Stimulated activated CD4-positive, alpha-beta T cell treated with anti-CD3 and anti-CD28 coated beads, Interleukin-1b, Interleukin-23, amount 100 ng/mL, for 4 hours (primary cell): ENCODE measurements at places on chromosomes 5 and 9.

DNA sequence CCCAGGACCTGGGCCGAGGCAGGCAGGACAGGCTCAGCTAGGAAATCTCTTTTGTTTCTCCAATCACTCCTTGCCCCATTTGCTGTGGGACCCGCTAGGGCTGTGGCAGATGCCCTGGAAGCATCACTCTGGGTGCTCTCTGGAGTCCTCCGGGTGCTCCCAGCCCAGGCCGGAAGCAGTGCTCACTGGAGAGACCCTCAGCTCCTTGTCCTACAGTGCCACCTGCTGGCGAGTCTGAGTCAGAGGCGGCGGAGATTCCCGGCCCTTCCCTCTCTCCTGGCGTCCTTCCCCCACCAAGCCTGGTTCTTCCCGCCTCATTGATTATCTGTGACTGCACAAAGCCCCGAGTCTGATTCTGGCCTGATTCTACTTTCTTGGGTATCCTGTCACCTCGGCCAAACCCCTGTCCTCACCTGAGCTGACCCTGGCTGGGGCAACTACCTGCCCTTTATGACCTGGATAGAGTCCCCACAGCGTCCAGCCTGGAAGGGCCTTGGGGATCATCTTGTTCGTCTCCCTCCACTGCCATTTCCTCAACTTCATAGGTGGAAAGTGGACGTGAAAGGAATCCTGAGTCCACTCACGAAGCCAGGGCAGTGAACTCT, 7.3 kb upstream of the BARHL1 start:
- no peak for DNase-seq

DNA sequence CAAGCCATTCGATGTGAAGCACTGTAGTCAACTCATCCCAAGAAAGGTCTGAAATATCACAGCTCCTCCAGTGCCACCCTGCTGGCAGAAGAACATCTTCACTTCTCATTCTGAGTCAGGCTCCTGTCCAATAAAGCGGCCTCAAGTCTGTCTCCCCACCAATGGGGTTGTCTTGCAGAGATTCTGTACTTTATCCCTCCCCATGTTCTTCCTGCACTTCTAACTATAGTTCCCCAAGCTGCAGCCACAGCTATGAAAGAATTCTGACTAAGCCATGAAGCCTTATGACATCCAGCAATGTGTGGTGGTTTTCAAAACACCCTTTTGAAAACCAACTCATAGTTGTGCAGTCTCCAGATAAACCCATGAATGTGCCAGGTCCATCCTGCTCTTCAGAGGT, 6.8 kb downstream of the MACROH2A1 start:
- no peak for DNase-seq

GRCh38 chr5:148147415-148147814, 20.9 kb upstream of the SPINK14 start:
- DNase-seq, result no peak

DNA sequence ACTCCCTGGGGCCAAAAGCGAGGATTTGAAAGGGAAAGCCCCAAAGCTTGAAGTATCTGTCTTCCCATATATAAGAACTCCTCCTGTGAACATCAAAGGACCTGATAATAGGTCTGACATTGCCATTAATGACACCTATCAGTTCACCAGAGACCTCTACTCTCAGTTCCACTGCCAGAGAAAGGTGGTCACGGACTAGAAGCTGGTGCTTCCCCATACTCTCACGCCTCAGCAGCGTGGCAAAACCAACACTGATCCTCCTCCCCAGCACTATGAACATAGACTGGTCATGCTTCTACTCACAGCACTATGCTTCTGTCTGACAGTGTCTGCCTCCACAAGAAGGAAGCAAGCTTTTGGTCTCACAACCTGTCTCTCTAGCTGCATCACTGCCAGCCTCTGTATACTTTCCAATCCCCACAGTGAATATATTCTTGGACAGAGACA, 37.9 kb downstream of the NRG2 start:
- DNase-seq, result no peak

DNA sequence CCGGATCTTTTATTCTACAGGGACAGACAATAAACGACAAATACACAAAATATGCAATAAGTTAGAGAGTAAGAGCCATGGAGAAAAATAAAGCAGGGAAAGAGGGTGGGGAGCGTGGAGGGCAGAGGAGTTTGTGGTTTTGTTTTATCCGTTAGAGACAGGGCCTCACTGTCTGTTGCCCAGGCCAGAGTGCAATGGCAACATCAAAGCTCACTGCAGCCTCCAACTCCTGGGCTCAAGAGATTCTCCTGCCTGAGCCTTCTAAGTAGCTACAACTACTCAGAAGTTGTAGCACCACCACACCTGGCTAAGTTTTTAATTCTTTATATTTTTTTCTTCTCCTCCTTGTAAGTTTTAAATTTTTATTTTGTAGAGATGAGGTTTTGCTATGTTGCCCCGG, 54.5 kb upstream of the CTNNA1 start:
- DNase-seq, result no peak

- DNase-seq, result no peak
Measured at GRCh38 chr5:94181895-94182294, 436.5 kb downstream of the KIAA0825 start.

- no peak for DNase-seq
Measured at GRCh38 chr9:31847963-31848362, 536.5 kb upstream of the ACO1 start.

DNA sequence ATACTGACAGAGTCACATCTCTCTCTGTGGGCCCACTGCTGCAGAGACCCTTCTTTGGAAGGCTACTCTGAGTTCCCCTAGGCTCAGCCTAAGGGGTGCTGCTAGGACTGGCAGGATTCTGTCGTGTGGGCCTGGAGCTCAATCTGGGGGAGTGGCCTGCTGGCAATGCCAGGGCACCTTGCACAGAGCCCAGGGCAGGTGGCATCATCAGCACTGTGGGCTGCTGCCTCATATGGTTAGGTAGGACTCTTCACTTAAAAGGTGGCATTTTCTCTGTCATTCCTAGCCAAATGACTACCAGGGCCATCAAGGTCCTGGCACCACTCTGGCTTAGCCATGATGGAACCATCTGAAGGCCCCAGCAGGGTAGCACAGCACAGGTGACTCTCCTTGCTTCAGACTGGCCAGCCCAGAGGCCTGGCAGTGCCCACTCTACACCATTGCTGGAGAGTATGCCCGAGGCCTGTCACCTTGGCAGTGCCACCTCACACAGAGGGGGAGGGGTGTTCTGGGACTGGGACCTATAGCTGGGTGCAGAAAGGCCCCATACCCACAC, 21.9 kb downstream of the PITX1 start:
- no peak for DNase-seq

DNA sequence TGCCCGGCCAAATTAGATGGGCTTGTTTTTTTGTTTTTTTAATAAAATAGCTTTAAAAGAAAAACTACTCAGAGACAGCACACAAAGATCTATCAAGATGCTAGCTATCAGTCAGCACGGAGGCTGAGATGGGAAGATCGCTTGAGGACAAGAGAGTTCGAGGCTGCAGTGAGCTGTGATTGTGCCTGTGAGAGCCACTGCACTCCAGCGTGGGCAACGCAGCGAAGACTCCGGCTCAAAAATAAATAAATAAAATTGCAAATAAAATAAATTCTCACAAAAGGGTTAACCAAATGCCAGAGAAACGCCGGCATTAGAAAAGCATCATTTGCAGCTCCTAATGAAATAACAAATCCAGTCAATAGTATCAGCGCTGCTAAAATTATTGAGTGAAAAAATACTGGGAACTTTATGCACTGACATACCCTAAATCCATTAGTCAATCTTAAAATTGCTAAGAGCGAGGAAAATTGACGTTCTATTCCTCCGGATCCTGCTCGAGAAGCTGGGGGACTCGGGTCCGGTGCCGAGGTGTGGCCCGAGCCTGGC, 681 bp downstream of the CPLANE1 start:
- no peak for DNase-seq

- DNase-seq, result no peak
Measured at GRCh38 chr5:106392766-106393165, 1278.0 kb downstream of the EFNA5 start.

DNA sequence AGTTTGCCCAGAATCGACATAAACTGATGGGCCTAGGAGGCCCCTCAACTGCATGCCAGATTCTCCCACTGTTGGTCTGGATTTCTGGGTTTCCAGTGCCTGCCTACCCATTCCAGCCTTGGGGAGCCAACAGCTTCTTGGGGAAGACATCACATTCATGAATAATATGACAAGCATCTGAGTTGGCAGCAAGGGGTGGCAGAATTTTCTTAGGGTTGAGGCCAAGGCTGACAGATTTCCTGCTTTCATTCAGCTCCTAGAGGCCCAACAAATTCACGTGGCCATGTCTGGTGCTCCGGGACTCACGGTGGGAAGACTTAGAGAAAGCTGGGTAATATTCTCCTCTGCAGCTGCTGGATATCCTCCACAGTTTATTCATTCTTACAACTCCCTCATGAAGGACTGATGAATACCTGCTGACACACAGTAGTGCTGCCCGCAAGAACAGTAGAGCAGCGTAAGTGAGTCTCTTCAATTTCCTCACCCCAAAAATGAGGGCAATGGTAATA, 305.0 kb upstream of the TNC start:
- DNase-seq, result no peak

- peak; percentile 35 for DNase-seq
Measured at GRCh38 chr9:136671646-136672430, 9.1 kb downstream of the EGFL7 start.

DNA sequence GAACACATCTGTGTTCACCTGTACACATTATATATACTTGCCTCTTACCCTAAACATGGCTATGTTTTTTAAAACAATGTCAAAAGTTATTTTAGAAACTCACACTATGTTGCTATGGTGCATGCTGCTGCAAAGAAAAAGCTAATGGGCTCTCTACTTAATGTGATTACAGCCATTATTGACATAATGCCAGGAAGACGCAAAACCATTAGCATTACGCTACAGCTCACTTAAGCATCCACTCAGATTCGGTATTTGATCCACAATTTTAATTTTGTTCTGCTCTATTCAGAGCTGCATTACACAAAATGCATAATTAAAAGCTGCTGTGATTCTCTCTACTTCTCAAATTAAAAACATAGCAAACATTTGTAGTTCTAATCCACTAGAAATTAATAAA, 395.2 kb downstream of the BNC2 start:
- no peak for DNase-seq

DNA sequence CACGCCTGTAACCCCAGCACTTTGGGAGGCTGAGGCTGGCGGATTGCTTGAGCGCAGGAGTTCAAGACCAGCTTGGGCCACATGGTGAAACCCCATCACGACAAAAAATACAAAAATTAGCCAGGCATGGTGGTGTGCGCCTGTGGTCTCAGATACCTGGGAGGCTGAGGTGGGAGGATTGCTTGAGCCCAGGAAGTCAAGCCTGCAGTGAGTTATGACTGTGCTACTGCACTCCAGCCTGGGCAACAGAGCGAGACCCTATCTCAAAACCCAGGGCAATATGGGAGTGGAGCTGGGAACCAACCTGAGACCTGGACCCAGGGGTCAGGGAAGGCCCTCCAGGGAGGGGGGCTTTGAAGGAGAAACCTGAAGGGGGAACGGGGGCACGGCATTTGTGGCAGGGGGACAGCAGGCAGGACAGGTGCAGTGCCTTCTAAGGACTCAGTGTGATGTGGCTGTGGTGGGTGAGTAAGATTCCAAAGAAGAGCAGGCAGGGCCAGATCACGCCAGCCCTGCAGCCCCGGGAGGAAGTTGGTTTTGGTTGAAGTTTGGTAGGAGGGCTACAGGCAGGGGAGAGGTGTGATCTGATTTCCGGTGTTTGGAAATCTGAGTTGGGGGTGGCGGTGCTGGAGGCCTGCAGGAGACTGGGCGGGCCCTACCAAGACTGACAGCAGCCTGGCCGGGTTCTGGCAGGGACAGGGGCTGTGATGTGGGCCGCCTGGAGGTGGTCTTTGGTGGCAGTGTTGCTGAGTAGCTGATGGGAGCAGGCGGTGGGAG, 46.2 kb downstream of the NTNG2 start:
- DNase-seq, result no peak

- DNase-seq, result no peak
Measured at GRCh38 chr5:174118823-174119467, 73.4 kb downstream of the NSG2 start.

DNA sequence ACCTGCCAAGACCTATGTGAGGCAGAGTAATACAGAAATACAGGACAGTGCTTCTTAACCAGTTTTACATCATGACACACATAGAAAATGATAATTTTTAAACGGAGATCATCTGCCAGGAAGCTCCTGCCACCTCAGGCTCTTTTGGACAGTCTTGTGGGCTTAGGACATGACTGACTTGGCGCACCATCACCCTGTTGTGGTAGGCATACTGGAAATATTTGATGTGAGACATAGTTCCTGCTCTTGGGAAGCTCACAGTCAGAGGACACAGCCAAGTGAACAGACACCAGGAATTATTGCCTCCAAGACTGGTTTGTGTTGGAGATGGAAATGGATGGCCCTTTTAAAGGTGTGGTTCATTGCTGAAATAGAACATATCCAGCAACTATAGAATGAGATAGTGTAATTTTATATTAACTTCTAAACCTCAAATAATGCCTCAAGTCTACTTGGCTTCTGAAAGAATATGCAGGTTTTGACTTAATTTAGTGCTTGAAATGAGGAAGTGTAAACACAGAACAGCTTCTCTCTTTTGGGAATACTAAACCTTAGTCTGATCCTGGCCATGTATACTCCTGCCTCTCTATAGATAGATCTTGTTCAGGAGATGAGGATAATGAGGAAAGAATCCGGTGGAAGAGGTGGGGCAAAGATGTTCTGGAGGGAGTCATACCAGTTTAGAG, 19.7 kb downstream of the CPEB4 start:
- DNase-seq, result no peak

GRCh38 chr9:115210699-115211098, 92.7 kb upstream of the TNC start:
- DNase-seq, result no peak

GRCh38 chr9:6414247-6414641, 1.2 kb downstream of the UHRF2 start:
- DNase-seq, result no peak

DNA sequence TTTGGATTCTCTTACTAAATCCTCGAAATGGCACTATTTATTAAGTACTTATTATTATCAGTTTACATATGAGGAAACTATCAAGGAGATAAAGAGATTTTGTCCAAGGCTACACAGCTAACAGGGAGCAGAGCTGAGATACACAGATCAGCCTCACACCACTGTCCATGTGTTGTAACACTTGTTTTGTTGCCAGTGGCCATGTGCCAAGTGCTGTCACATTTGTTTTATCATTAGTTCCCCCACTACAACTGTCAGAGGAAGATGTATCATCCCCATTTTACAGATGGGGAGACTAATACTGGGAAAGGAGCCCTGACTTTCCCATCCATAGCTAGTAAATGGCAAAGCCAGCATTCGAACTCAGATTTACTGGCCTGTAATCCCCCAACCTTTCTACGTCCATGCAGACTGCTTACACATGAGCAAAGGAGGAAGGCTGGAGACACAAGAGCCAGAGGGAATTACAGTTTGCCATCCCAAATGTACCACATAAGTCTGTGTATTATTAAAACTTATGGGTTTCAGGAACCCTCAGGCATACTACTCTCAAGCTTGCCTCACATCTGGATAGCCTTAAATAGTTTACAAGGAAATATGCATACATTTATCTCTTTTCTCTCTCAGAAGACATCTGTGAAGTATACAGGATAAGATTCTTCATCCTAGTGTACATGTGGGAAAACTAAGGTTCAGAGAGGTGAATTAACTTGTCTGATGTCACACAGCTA, 25.1 kb downstream of the PAPPA start:
- DNase-seq, result no peak
